Osteocyte (in vitro differentiated cells): ENCODE measurements at places on chromosomes 5 and 9. TPM values are rescaled to one million over a fixed set of nuclear protein-coding genes. Genes with fewer than 3 reads are reported as not detected.
A peak's percentile ranks its signal among the peaks of the same experiment; 100 is the strongest.

DNA sequence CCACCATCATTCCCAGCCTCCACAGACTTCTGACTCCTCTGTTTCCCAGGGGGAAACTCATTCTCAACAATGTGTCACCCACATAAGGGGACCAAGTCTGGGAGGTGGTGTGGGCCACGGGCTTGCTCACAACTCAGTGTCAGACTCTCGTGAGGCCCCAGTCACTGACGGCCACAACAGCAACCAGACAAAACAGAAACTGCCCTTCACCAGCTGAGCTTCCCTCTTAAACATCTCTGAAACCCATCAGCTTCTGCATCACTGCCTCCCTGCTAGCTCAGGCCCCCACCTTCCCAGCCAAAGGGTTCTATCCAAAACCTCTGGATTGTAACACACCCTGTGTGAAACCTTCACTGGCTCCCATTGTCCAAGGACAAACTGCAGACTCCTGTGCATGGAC, 273.4 kb downstream of the CDK5RAP2 start:
- peak; percentile 63 for DNase-seq

GRCh38 chr5:81572201-81572600, 178.3 kb upstream of the ACOT12 start:
- no peak for DNase-seq

- no peak for DNase-seq
Observed at GRCh38 chr5:76403766-76404222, 709 bp downstream of the IQGAP2 start.

GRCh38 chr5:134451936-134452505, 40.3 kb upstream of the CDKN2AIPNL start:
- no peak for DNase-seq

- DNase-seq, result no peak
Observed at GRCh38 chr5:8892926-8893325, 652.9 kb downstream of the SEMA5A start.

DNA sequence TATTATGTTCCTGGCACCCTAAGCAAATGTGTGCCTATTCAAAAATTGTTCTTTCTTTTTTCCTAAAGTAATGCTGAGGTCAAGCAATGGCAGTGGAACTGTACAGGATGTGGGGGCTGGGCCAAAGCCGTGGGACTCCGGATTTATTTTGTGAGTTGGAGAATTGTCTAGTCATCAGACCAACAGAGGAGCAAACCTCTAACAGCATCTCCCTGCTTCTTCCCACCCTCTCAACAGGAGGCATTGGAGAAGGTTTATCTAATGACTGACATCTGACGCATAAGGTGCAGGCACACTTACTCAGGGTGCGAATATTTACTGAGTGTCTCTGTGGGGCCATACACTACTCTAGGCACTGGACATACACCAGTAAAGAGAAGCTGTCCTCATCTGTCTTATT, 38.6 kb downstream of the MARCHF11 start:
- no peak for DNase-seq

GRCh38 chr9:112044186-112044585, 130.9 kb downstream of the SUSD1 start:
- no peak for DNase-seq

DNA sequence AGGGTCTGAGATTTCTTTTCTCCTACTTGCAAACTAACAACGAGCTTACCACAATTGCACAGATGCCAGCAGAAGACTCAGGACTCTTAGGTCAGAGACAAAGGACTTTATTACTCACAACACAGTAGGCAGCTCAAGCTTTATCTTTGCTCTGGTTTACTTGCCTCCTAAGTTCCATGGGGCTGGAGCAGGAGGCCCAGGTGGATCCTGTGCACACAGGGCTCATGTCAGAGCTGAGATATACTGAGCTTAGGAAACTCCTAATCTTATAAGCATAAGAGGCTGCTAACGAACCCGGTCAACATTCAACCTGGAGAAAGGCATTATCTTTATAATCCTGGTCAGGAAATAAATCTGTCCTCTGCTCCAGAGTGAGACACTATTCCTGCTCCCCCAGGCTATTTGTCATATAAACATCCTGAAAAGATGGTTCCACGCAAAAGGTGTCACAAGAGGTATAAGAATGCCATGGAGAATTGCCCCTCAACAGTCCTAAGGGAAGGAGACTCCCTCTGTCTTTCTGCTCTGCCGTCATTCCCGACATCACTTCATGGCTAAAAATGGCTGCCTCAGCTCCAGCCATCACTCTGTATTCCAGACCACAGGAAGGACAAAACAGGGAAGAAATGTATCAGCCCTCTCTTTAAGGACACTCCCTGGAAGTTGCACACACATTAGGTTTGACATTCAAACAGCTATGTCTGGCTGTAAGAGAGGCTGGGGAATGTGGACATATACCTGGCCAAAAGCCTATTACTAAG, 16.2 kb downstream of the DUSP1 start:
- no peak for DNase-seq

GRCh38 chr5:12392246-12392645, 488.0 kb upstream of the CTNND2 start:
- DNase-seq, result no peak

GRCh38 chr9:12503606-12504122, 189.5 kb upstream of the TYRP1 start:
- DNase-seq, result no peak

DNA sequence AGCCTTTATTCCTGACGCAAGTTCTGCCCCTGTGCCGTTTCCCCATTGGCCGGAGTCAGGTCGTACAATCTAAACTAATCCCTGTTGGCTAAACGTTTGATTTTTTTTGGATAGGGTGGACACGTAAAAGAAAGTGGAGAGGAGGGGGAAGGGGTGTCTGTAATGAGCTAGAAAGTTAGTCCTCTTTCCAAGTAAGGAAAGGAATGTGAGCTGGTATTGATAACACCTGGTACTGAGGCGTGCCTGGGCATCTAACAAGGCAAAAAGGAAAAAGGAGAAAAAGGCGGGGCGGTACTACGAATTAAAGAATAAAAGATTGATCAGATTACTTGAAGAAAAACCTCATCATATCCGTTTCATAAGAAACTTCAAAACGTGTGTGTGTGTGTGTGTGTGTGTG, 665.2 kb downstream of the ANXA1 start:
- DNase-seq, result no peak

- DNase-seq, result no peak
Observed at GRCh38 chr9:89225587-89225986, 47.0 kb upstream of the SHC3 start.

GRCh38 chr9:136013524-136014034, 52.4 kb upstream of the UBAC1 start:
- DNase-seq, result no peak

The TMEM232 gene
- 2.7 and 3.5 TPM in 2 replicates for total RNA-seq

The COL15A1 gene
- total RNA-seq, result 0.34 and 0.81 TPM in 2 replicates

The OTULINL gene
- total RNA-seq, result 0.73 and 1.3 TPM in 2 replicates

The CDH9 gene
- total RNA-seq, result not detected in 2 replicates

The CLIC3 gene
- total RNA-seq, result 0.52 TPM in 1 of 2 replicates, not detected in the other

The DBH gene
- total RNA-seq, result not detected in 2 replicates

The KCTD16 gene
- total RNA-seq, result 0.37 and 0.51 TPM in 2 replicates

The PHF24 gene
- not detected in 2 replicates for total RNA-seq
